ENCODE measurements at places on chromosomes 3 and 15. TPM values are rescaled to one million over a fixed set of nuclear protein-coding genes. Genes with fewer than 3 reads are reported as not detected.

Gene FNDC3B
- 134 TPM for total RNA-seq

Gene SERPINI2
- total RNA-seq: not detected

Gene PDCD7
- 18.1 TPM for total RNA-seq

Gene AGBL1
- total RNA-seq: not detected

Gene PTH1R
- not detected for total RNA-seq

Gene STAG1
- total RNA-seq: 18.2 TPM

Gene GOLGA8G
- total RNA-seq: not detected

Gene ADCY5
- not detected for total RNA-seq

Gene BCHE
- 29.1 TPM for total RNA-seq

Gene IL12A
- 4.6 TPM for total RNA-seq

Gene GABPB1
- total RNA-seq: 44.2 TPM

Gene DLEC1
- not detected for total RNA-seq

Gene IL17RD
- 3.2 TPM for total RNA-seq

Gene FBXO40
- not detected for total RNA-seq

Gene NANOGP8
- not detected for total RNA-seq

Gene CX3CR1
- not detected for total RNA-seq

Gene LMLN
- total RNA-seq: 7.4 TPM

Gene HCLS1
- 77.3 TPM for total RNA-seq

Gene ADGRG7
- not detected for total RNA-seq

Gene TMEM108
- 0.53 TPM for total RNA-seq

Gene SSUH2
- total RNA-seq: not detected

Gene SATB1
- 13.3 TPM for total RNA-seq

Gene CPLX3
- not detected for total RNA-seq

Gene ZNF662
- total RNA-seq: 1.5 TPM

Gene HRG
- total RNA-seq: not detected

Gene PTX3
- 317 TPM for total RNA-seq

Gene AKAP13
- 112 TPM for total RNA-seq

Gene EIF4G1
- 424 TPM for total RNA-seq

Gene OR5K2
- total RNA-seq: not detected

Gene GRAMD2A
- not detected for total RNA-seq

Gene TMCO5A
- total RNA-seq: not detected

Gene MASP1
- 4.6 TPM for total RNA-seq
